CD4-positive, CD25-positive, alpha-beta regulatory T cell (primary cell): ENCODE measurements at places on chromosomes 3 and 15. TPM values are rescaled to one million over a fixed set of nuclear protein-coding genes. Genes with fewer than 3 reads are reported as not detected.
A peak's percentile ranks its signal among the peaks of the same experiment; 100 is the strongest.

DNA sequence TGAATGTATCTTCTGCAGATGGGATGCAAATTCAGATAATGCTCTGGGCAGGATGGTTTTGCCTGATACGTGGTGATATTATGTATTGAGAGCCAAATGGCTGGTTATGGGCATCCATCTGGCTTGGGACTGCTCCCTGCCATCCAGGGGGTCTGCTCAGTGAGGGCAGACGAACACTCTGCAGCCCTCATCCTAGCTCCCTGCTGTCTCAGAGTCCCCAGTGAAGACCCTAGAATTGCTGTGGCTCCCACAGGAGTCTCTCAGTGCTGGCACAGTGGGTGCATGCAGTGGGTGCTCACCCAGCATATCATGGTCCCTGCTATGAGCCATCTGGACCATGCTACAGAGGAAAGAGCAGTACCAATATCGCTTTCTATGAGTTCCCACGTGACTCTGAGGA lies 10.3 kb downstream of the CX3CR1 start:
- no peak for DNase-seq

GRCh38 chr3:37072892-37073291 lies 79.6 kb downstream of the MLH1 start:
- DNase-seq, result no peak

DNA sequence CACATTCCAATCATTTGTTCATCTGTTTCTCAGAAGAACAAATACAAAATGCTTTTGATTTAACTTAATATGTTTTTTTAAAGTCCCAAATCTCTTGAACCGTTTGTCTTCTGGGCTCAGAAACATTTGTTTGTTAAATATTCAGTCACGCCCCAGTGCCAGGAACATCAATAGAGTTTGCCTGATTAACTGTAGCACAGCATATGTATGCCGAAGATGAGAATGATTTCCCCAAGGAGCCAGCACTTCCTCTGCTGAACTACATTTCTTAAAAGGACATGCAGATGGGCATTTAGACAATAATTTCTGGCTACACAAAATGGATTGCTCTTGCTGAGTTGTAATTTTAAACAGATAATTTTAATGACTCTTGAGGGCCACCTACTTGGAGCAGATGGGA lies 191.6 kb upstream of the FAM3D start:
- no peak for DNase-seq

DNA sequence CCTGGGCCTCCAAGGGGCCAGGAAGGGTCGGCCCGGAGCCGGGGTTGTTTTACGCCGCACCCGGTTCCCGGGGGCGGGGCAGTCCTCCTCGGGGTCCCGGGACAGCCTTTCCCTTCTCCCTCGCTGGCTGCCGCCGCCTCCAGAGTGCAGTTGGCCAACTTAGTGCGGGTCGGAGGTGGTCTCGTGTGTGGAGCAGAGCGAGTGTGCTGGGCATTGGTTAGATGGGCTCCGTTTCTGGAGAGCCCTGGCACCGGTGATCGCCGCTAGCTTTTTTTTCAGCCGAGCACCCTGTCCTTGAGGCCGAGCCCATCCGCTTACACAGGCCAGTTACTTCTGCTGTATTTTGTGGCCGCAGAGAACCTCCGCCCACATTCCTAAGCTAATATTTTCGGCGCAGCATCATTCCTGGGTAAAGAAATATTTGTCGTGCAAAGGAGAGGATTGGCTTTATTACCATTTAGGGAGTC lies 585 bp downstream of the KIF23 start:
- peak; percentile 3 for DNase-seq

SLC6A1 gene
- total RNA-seq, result not detected

SOX14 gene
- total RNA-seq, result not detected

- DNase-seq, result no peak
These were observed 1129.6 kb upstream of the GBE1 start for GRCh38 chr3:82891028-82891427.

DNA sequence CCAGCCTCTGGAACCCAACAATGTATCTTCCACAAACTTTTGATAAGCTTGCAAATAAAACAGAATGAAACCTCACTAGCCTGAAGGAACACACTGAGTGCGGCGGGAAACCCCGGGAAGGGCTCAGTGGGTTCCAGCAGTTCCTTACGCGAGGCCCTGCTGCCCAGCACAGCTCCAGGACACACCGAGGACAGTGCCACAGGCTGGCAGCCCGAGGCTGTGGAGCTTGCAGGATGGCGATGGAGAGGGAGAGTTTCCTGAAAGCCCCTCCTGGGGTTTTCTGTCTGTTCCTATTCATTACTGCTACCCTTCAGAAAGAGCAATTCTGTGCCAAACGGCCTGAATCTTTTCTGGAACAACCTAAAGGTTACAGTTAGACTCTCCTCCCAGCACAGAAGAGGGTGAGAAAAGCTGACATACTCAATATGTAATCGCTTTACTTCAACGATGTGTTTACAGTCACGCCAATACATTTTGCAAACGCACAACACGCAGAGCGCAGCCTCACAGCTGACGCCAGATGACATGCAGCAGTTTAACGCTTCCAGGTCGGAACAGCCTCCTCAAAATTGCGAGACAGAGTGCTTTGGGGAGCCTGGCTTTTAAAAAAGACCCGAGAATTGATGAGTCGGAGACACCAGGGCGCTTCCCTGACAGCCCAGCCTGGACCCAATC lies 57.1 kb upstream of the RPL32 start:
- no peak for DNase-seq

CDC25A gene
- total RNA-seq, result 0.72 TPM

TM4SF18 gene
- total RNA-seq, result not detected

- DNase-seq, result no peak
These were observed 1283.7 kb downstream of the OTOL1 start for GRCh38 chr3:162780313-162780712.

DNA sequence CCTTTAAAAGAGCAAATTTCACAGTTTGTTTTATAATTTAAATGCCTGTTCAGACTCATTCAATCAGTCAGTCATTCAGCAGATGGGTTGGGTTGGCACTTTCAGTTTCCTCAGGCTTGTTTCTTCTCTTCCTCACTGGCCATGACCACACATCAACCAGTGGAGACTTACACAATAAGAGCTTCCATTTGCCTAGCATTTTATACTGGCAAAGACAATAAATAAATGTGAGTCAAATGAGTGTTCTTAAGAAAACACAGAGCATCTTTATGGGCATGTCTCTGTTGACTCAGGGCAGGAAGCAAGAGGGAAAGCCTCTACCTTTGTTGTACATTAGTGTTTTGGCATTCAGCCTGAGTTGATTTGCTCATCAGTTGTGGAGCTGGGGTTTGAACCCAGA lies 122.6 kb downstream of the EPHB1 start:
- DNase-seq, result no peak

GOLGA6A gene
- 0.20 TPM for total RNA-seq

DNA sequence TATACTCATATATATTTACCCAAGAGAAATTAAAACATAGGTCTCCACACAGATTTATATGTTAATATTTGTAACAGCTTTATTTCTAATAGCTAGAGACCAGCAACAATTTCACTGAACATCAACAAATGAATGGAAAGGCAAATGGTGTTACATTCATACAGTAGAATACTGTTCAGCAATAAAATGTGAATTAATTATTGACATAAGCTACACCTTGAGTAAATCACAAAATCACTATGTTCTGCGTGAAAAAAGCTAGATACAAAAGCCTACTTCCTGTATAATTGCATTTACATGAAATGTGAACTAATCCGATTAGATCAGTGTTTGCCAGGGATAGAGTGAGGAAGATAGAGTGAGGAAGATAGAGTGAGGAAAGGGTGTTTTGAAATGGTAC lies 945.7 kb downstream of the SQOR start:
- no peak for DNase-seq

GRCh38 chr3:10560060-10560861 lies 54.9 kb upstream of the ATP2B2 start:
- DNase-seq, result no peak

- no peak for DNase-seq
These were observed 533.5 kb downstream of the NAALADL2 start for GRCh38 chr3:175392653-175393052.

- DNase-seq, result no peak
These were observed 268.5 kb downstream of the PTPRG start for GRCh38 chr3:61829722-61830350.

DNA sequence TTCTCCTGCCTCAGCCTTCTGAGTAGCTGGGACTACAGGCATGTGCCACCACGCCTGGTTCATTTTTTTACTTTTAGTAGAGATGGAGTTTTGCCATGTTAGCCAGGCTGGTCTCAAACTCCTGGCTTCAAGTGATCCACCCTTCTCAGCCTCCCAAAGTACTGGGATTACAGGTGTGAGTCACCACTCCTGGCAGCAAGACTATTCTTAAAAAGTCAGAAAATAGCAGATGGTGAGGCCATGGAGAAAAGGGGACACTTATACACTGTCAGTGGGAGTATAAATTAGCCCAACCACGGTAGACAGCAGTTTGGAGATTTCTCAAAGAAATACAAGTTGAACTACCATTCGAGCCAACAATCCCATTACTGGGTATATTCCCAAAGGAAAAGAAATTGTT lies 603.3 kb upstream of the TBL1XR1 start:
- no peak for DNase-seq

DAZL gene
- not detected for total RNA-seq

PAQR5 gene
- total RNA-seq, result not detected

- no peak for DNase-seq
These were observed 3.9 kb upstream of the UBL7 start for GRCh38 chr15:74464897-74465296.

DNA sequence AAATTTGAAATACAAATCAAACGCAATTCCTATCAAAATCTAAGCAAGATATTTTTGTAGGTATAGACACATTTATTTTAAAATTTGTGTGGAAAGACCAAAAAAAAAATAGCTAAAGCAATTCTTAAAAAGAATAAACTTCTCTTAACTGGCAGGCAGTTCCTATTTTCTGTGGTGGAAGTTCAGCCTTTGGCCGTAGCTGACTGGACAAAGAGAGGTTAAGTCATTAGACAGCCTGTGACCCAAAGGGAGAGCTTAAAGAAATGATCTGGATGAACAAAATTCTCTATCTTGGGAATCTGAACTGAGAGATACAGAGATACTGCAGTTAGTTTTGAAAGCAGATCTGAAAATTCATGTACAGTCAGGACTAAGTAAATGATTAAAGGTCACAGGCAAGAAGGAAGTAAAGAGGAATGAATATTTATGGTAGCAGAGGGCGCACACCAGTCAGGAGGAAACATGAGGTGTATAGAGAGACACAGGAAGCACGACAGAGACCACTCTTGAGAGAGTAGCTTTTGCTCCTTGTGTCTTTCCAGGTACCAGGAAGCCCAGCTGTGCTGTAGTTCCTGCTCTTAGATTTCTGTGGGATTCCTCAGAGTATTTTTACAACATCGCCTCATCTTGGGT lies 57.5 kb downstream of the TPRG1 start:
- DNase-seq, result no peak

GP5 gene
- 1.4 TPM for total RNA-seq

GRCh38 chr3:66179793-66180192 lies 41.0 kb upstream of the SLC25A26 start:
- no peak for DNase-seq

DNA sequence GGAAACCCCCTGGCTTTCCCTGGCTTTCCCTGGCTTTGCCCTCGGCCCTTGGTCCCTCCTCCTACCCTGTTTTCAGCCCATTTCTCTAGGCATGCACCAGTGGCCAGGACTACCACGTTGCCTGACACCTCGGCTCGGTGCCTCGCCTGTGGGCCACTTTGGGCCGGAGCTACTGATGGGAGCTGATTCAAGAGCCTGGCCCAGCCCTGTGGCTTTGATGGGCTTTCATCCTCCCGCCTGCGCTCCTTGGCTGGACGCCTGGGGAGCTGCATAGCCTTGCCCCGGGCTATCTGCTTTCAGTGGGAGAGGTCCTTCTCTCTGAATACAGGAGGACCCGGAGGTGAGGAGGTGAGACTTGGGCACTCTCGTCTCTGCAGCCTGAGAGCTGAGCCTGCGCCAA lies 192.7 kb upstream of the HES1 start:
- no peak for DNase-seq

OSBPL10 gene
- total RNA-seq, result 1.8 TPM

DNA sequence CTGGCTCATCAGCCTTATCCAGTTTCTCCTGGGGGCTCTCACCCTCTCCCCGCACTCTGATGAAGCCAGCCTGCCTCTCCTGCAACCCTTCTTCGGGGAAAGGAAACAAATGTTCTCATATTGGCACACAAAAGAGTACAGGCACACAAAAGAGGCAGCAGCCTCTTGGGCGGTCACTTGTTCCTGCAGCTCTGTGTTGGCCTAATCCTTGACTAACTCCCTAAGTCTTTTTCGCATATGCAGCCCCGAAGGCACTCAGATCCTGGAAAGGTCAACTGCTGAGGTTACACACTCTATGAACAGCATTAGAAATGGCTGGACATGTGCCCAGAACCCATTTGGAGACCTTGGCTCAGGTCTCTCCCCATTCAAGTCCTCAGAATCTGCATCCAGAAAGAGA lies 7.4 kb upstream of the CAMP start:
- DNase-seq, result no peak

RYR3 gene
- total RNA-seq, result 0.05 TPM

DNA sequence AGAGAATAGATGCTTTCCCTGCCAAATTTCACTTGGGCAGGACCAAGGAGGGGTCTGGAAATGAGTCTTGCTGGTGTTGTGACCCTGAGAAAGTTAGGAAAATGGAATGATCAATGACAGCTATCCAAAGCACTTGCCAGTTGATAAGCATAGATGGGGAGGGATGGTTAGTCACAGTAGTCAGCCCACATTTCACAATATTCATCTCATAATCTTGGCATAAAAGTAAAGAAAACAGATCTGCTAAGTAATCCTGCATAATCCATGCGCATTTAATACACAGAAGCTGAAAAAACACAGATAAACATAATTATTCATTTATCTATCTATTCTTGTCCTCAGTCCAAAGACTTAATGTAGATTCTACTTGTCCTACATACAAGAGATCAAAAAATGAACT lies 184.1 kb downstream of the ZIC4 start:
- DNase-seq, result no peak

ADAMTSL3 gene
- total RNA-seq, result not detected

DNA sequence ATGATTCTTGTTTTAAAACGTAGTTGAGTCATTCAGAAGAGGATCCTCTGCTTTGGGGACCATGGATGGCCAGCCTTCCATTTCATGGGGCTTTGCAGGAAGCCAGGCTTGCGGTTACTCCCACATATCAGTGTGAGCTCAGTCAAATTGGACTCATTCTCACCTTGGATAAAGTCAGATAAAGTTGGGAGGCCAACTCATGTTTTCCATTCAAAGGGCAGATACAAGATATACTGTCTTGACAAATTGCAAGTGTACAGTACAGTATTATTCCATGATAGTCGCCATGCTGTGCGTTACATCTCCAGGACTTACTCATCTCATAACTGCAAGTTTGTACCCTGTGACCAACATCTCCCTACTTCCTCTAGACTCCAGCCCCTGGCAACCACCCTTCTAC lies 25.5 kb upstream of the B3GNT5 start:
- DNase-seq, result no peak

- no peak for DNase-seq
These were observed 95.8 kb upstream of the CCNL1 start for GRCh38 chr3:157255797-157256196.

GRCh38 chr3:127614928-127615589 lies 13.9 kb upstream of the PODXL2 start:
- no peak for DNase-seq

DNA sequence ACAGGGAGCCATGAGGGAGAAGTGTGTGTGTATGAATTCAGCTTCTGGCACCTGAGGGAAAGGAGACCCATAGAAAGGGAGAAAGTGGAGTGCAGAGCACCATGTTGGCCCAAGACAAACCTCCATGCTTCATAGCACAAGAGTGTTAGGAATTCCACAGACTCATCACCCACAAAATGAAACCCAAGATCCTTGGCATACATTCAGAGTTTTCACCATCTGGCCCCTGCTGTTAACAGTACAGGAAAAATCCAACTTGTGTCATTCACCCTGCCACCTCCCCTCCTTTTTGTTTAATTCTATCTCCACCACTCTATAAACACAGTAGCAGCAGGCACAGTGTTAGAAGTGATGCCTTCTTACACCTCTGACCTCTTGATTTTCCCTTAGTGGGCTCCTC lies 60.0 kb upstream of the MNS1 start:
- no peak for DNase-seq
